ENCODE measurements at places on chromosomes 6 and 20. TPM values are rescaled to one million over a fixed set of nuclear protein-coding genes. Genes with fewer than 3 reads are reported as not detected.

The BIRC7 gene
- 0.32 TPM for total RNA-seq

DNA sequence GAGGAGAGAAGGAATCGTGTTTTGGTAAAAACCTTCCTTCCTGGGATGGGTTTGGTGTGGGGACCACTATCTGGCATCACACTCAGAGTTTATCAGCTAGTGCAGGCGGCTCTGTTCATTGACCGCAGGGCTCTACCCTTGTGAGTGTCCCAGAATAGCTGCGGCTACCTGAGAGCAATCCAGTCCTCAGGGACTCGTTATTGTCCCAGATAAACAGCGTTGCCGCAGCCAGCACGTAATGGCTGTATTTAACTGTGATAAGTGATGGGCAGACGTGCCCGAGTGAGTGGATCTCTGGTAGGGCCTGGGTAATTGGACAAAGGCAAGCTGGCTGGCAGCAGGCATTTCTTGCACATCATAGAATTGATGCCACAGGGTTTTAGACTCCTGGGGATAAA, 163.3 kb downstream of the SOBP start:
- DNase-seq = no peak

The ARMH2 gene
- not detected for total RNA-seq

DNA sequence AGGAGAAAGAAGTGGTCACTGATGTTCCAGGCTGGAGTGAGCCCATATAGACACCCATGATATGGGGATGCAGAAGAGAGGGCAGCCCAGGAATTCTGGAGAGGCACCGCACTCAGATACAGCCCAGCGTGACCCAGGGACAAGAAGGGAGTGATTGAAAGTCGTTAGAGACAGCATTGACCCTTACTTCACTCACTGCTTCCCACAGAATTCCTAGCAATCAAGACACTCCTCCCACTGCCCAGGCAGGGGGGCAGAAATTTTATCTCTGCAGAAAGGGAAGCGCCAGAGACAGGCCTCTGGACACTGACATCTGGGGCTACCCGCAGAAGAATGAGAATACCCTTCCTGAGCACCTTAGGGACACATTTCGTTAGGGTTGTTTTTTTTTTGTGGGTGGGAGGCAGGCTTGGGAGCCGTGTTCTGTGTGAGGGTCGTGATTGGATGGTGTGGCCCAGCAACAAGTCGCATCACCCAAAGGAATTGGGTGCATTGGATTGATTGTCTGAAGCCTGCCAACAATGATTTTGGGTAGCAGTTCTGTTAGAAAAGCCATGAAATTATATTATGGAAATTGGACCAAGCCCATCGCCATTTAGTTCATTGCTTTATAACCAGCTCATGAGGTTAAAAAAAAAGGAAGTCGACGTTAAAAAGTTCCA, 45.9 kb upstream of the MAP3K4 start:
- DNase-seq = no peak

- DNase-seq = no peak
Observed at GRCh38 chr6:119065382-119065781, 13.1 kb downstream of the FAM184A start.

- no peak for DNase-seq
Observed at GRCh38 chr6:53361549-53362031, 12.8 kb upstream of the ELOVL5 start.

- DNase-seq = no peak
Observed at GRCh38 chr20:55677011-55677410, 328.3 kb downstream of the CBLN4 start.

GRCh38 chr6:43843669-43844171, 73.7 kb downstream of the VEGFA start:
- DNase-seq = no peak

The ULBP2 gene
- total RNA-seq = 4.5 TPM

DNA sequence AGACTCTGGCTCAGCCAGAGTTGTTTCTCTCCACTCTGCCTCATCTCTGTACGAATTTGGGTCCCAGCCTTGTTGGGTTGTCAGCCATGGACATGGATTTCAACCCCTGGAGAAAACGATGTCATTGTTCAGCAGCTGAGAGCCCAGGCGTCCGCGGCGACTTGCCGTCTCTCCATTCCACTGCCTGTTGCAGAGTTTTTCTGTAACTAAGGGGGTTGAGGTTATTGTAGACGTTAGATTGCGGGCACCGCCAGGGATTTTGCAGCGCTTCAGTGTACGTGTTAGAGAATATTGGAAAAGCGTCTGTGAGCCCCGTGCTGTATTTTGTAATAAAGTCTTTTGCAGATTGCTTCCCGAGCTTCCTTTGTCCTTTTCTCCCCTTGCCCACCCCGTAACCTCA, 13.1 kb upstream of the RBM38 start:
- no peak for DNase-seq

DNA sequence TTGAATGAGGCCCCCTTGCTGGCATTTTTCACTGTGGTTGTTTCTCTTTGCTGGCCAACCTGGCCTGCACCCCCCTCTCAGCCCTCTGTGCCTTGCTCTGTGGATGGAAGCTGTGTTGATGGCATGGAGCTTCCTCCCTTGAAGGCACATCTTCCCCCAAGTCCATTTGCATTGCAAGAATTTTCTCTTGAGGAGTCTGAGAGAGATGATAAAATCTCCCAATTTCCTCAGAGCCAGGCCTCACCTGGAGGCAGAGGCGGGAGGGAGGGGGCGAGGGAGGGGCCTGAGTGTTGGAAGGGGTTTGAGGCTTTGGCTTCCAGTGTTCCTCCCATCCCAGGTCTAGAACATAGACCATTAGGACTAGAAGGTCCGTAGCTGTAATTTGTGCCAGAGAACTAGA, 175.1 kb downstream of the SCP2D1 start:
- DNase-seq = no peak

- no peak for DNase-seq
Observed at GRCh38 chr6:89346433-89346832, 6.1 kb downstream of the UBE2J1 start.

DNA sequence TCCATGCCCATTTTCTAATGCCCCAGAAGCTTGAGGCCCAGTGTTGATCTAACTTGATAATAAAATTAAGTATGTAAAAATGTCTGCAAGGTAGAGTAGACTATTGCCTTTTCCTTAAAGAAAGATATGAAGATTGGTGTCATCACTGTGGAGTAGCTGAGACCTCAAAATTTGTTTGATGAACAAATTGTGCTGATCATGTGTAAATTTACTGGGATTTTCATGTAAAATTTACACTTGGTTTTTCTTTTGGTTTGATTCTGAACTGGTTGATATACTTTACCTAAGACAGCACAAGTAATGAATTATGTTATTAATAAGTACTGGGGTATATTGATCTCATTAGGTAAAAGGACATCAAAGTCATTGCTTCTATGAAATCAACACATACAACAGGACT, 207.3 kb downstream of the COL19A1 start:
- DNase-seq = no peak
